NCI-H226 (cell line): ENCODE measurements at places on chromosomes 13 and 19.

GRCh38 chr13:50203256-50203941, 188.2 kb downstream of the KCNRG start:
- DNase-seq = no peak

DNA sequence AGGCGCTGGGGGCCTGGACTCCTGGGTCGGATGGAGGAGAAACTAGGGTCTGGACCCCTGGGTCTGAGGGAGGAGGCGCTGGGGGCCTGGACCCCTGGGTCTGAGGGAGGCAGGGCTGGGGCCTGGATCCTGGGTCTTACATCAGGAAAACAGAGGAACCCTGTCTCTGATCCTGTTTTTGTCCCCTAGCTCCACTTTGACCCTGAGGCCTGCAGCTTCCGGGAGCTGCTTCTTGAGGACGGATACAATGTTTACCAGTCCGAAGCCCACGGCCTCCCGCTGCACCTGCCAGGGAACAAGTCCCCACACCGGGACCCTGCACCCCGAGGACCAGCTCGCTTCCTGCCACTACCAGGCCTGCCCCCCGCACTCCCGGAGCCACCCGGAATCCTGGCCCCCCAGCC, 2.4 kb downstream of the FGF21 start:
- no peak for DNase-seq

DNA sequence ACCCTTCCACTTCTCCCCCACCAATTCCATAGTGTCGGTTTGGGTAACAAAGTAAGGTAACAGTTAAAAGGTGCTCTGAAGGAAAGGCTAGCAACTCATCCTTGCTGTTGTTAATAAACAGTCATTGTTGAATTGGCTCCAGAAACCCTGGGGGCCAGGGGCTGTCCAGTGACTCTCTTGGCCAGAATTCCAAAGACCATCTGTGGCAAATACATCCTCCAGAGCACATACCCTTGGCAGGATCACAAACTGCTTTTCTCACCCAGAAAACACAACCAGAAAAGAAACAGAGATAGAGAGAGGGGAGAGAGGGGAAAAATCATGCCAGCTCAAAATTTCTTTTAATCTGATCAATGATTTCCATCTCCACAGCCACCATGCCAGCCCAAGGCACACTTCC, 22.1 kb downstream of the CACNA1A start:
- DNase-seq = no peak

- no peak for DNase-seq
Measured at GRCh38 chr13:22017226-22017625, 346.4 kb downstream of the FGF9 start.

DNA sequence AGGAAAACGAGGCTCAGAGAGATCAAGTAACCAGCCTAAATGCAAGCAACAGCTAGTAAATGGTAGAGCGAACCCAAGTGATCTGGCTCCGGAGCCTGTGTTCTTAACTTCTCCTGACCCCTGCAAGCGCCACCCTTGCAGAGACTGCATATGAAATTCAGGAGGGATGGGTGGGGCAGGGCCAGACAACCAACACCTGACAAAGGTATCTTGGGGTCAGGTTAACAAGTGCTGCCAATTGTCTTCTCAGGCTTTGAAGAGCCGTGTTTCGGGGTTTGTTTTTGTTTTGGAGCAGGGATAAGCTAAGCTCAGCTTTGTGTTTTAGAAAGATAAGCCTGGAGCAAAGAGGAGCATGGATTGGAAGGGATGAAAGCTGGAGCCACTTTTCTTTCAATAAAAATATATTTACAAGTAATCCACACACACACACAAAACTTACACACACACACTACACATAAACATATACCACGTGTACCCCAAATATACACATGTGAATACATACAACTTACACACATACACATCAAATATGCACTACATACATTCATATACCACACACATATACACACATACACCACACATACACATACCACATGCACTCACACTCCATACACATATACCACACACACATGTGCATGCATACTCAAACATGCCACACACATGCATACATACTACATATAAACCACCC, 722.0 kb downstream of the DIAPH3 start:
- DNase-seq = no peak

- DNase-seq = no peak
Measured at GRCh38 chr13:80262051-80262695, 78.8 kb downstream of the SPRY2 start.

DNA sequence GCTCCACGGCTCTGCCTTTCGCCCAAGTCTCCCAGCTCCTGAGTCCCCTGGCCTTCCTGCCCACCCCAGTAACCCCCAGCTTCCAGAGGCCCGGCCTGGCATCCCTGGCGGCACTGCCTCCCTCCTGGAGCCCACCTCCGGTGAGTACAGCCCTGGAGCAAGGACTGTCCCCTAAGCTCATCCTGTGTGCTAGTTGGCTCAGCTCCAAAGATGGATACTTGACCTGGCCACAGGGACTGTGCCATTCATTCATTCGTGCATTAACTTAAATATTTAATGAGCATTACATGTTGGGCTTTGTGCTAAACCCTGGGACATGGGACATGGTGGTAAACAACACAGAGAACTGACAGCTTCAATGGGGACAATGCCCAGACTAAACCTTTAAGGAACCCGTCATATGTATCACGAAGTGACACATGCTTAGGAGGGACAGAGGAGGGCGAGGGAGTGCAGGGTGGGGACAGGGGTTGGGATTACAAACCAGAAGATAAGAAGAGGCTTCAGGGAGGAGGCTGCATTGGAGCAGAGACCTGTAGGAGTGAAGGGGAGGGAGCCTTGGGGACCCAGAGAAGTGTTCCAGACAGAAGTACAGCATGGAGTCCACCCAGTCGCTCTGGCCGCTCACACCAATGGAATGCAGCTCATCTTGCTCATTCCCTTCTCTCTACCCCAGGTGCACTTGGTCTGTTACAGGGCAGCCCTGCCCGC, 6.9 kb upstream of the OVOL3 start:
- peak; percentile 35 for DNase-seq

- DNase-seq = no peak
Measured at GRCh38 chr19:29679598-29680210, 14.4 kb downstream of the PLEKHF1 start.

DNA sequence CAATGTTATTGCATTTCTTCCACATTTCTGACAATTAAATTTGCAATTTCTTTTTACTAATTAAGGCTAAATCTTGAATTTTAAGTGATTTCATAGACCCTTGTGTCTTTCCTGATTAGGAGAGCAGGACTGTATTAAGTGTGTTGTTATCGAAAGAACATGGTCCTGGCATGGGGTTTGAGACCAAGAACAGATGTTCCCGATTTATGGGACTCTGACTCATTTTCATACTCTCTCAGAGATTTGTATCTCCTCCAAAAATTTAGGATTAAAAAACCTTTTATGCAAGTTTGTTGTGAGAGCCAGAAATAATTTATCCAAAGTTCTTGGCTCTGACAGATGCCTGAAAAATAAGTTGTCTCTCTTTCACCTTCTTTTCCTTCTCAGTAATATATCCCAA, 589.3 kb upstream of the ARGLU1 start:
- no peak for DNase-seq

DNA sequence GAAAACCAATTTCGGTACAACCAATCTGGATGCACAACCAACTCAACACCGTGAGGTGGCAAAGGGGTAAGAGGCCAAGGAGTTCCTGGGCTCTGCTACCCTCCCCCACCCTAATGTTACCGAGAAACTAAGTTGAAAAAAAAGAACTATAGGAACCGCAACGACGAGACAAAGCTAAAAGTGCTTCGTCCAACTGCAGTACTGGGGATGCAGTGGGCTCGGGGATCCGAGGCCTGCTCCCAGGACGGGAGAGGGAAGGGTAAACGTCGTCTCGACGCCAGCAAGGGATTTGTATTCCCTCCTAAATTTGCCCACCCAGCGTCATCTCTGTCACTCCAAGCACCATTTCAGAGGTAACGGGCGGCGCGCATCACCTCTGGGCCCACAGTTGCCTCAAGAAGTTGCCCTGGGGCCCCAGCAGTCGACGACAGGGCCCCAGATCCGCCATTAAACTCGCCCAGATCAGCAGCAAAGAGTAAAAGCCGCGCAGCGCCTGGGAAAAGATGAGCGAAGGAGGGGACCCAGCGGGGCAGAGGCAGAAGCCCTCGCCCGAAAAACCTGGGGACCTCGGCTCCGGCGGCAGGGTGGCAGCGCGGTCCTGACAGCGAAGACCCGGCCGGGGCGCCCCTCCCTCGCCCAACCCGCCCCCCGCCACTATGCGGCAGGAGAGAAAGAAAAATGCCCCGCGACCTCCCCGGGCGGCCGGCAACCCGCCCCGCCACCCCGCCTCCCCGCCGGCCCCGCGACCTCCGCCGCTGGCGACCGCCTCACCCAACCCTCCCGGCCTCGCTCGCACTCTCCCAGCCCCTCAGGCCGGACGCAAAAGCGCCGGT, 752 bp downstream of the ZMYM5 start:
- peak; percentile 2 for DNase-seq

- DNase-seq = no peak
Measured at GRCh38 chr13:36310417-36311108, 12.9 kb upstream of the CCDC169 start.

GRCh38 chr19:33376423-33376822, 2.9 kb downstream of the CEBPG start:
- DNase-seq = peak; percentile 83

DNA sequence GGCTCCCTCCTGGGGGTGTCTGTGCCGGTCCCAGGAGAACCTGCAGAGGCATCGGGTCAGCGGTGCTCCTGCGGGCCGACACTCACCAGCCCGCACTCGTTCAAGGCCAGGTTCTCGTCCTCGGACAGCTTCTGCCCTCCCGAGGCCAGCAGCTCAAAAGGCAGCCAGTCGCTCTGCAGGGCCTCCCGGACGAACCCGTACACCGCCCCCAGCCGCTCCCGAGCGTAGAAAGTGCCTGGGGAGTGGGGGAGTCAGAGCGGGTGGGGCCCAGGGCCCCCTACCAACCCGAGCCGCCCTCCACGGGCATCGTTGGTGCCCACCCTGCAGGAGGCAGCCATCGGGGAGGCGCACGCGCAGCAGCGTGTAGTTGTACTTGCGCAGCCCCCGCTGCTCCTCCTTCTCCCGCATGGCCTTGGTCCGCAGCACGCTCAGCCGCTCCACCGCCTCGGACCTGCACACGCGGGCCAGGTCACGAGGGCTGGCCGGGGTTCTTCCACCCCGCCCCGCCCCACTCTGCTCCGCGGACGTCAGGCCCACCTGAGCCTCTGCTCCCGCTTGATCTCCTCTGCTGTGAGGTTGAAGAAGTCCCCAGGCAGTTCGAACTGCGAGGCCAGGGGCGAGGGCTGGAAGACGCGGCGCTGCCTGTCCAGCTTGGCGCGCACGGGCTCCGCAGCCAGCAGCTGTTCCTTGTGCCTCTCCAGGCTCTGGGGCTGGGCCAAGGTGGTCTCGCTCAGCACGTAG, 11.5 kb downstream of the UBXN6 start:
- no peak for DNase-seq

DNA sequence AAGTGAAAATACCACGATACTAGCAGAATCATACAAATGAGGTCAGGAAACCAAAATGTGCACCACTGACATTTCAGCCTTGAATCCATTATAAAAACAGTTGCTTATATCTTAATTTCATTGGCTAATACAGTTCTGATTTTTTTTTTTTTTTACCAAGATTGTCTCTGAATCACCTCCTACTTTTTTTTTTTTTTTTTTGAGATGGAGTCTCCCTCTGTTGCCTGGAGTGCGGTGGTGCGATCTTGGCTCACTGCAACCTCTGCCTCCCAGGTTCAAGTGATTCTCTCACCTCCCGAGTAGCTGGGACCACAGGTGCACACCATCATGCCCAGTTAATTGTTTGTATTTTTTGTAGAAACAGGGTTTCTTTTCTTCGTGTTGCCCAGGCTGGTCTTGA, 270.2 kb downstream of the LMO7 start:
- DNase-seq = no peak

- DNase-seq = no peak
Measured at GRCh38 chr13:113917594-113918371, 53.9 kb upstream of the GAS6 start.
